Lower leg skin (tissue), 4 donors: ENCODE measurements at places on chromosomes 3 and 15.

GRCh38 chr3:151084893-151085226 is 604 bp upstream of the MED12L start:
- DNase-seq, result no peak

DNA sequence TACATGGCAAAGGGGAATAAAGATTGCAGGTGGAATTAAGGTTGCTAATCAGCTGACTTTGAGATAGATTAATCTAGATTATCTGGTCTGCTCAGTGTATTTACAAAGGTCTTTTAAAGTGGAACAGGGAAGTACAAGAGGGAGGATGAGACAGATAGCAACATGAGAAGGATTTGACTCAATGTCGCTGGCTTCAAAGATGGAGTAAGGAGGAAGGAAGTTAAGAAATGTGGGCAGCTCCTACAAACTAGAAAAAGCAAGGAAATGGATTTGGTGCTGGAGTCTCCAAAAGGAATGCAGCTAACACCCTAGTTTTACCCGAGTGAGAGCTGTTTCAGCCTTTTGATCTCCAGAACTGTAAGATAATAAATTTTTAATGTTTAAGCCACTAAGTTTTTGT is 180.7 kb upstream of the TTC14 start:
- DNase-seq, result no peak

GRCh38 chr15:66065325-66065724 is 188.2 kb downstream of the MEGF11 start:
- DNase-seq, result no peak

GRCh38 chr15:46709460-46710083 is 1007.7 kb upstream of the SEMA6D start:
- DNase-seq, result no peak

GRCh38 chr15:58472821-58473581 is 41.2 kb downstream of the LIPC start:
- DNase-seq, result no peak

DNA sequence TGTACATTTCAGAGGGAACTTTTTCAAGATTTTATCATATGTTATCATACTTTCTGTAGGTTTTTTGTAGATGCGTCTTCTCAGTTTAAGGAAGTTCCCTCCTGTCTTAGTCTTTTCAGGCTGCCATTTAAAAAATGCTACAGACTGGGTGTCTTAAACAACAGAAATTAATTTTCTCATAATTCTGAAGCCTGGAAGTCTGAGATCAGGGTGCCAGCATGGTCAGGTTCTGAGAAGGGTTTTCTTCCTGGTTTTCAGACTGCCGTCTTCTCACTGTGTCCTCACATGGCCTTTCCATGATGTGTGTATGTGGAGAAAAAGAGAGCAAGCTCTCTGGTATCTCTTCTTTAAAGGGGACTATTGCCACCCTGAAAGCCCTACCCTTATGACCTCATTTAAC is 189.9 kb upstream of the SOX2 start:
- no peak for DNase-seq
